ENCODE measurements at places on chromosomes 12 and 14.

GRCh38 chr14:96588410-96589257 is 86.5 kb downstream of the PAPOLA start:
- no peak for DNase-seq

GRCh38 chr12:69410571-69410970 is 51.0 kb downstream of the YEATS4 start:
- no peak for DNase-seq

DNA sequence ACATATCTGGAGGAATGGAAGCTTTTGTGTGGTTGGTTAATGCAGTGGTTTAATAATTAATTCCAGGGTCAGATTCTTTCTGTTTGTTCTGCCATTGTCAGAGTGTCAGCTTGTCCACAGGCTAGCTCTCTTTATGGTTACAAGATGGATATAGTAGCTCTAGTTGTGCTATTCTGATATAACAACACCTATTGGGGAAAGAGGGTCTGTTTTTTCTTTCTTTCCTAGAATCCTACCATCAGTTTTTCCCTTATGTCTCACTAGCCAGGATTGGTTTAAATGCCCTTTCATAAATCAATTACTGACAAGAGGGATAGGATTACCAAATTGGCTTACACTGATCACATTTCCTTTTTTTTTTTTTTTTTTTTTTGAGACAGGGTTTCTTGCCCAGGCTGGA is 27.8 kb downstream of the CNOT2 start:
- DNase-seq: no peak

- no peak for DNase-seq
These were observed 3.2 kb downstream of the RABGGTA start for GRCh38 chr14:24268225-24268624.

DNA sequence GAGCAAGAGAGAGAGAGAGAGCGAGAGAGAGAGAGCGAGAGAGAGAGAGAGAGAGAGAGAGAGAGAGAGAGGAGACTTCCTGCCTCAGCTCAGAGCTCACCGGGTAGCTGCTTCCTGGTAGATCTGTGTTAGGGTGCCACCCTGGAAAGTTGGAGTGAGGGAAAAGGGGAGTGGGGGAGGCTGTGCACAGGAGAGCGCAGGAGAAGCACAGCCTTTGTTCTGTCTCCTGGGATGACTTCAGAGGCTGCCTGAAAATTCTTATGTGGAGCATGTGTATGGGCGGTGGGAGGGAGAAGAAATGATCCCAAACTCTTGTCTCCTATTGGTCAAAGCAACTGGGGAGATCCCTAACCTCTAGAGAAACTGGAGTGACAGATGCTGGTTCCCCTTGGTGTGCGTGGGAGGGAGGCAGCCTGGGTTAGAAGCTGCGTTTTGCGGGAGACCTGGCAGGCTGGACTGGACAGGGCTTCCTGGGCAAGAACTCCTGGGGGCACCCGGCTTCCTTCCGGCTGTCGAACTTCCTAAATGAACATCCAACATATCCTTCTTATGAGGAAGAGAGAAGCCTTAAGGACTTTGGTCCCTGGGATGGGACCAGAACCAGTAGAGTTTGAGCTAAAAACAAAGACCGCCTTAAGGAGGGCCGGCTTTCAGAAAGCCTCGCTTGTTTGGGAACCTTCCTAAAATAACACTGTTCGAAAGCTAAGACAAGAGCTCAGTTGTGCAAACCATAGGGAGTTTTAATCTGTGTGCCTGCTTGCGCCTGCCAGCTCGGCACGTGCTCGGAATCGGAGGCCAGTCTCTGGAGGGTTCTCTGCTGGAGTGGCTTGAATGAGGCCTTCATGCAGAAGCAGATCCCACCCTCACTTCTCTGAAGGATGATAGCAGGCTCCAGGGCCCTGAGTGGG is 30.4 kb upstream of the BEGAIN start:
- DNase-seq: no peak

DNA sequence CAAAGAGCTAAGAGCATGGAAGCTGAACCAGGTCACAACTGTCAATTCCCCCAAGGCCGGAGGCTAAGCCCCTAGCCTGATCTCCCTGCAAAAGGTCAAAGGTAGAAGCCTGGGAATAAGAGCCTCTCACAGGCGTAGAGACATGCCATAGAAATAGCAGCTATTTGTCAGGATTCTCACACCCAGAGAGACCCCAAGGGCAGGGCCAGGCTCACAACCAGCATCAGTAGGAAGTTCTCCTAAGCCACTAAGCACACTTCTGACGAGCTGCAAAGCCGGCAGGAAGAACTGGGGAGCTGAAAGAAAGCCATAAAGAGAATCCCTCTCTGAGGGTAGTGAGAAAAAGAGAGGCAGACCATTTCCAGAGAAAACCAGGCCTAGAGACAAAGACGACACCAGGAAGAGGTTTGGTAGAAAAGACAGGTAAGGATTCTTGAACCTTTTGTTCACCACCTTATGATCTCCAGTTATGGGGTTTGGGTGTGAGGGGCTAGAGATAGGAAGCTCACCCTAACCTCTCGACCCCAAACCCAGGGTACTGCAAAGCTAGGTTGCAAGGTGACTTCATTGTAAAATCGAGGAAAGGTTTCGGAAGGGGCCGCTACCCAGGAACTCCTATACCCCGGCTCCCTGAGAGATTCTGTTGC is 1.0 kb downstream of the SMARCC2 start:
- DNase-seq: no peak

- DNase-seq: no peak
These were observed 13.3 kb downstream of the GLIPR1L2 start for GRCh38 chr12:75404231-75404630.

DNA sequence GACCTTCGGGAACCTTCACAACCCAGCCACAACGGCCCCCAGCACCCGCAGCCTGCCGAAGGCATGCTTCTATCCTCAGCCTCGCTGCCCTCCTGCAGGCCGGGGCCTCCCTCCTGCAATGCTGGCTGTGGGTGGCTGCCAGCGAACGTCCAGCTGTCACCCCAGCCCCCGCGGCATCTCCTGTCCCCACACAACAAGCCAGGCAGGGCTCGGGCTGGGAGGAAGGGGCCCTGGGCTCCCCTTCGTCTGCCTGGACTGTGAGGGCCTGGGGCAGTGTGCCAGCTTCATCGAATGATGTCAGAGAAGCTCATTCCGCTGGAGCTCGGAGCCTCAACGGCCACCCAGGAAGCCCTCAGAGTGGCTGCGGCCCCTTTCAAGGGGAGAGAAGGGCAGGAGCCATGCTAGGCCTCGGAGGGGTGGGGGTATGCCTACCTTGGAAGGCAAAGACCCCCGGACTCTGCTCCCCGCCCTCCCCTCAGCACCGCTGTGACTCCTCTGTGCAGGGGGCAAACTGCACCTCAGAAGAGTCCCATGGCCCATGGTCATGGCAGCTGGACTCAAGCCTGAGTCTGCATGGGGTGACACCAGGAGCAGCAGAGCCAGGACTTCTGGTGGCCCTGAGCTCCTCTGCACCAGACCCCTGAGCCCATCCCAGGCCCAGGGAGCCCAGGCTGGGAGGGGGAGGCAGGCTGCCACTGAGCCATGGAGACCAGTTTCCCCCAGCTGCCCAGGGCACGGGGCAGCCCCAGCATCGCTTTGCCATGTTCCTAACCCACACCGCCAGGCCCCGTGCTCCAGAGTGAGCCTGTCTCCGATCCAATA is 24.7 kb upstream of the C14orf180 start:
- DNase-seq: no peak

DNA sequence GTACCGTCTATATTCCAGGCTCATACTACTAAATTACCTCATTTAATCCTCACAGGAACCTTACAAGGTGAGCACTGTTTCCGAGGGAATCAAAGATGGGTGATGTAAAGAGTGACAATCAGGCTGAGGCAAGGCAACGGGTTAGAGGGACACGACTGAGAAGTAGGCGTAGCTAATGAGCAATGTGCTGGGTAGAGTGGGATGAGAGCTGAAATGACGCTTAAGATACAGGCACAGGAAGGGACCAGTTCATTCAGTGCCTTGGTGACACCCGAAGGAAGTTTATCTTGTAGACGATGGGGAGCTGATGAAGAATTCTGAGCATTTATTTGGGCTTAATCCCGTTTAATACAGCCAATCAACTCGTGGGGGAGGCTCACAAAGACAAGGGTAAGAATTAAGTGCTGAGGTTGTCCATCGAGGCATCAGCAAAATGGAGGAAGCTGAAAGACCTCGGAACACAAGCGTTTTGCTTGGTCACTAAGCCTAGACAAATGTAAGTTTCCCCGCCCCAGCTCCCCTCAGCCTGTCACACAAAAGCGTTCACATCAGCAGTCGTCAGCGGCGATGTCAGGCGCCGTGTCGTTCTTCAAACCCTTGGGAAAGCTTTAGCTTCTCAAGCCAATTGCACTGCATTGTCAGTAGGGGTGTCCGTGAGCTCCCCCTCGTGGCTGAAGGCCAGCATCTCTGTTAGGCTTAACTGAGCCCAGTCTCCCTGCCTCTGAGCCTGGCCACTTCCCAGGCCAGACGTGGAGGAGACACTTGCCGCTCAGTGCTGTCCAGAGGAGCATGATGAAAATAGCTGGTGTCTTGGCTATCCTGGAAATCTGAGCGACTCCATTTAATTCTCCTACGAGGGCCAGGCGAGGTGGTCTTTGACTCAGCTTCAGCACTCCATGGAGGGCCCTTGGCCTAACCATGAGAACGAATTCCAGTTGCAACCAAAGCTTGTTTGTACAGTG is 288.5 kb upstream of the G2E3 start:
- peak; percentile 35 for DNase-seq

DNA sequence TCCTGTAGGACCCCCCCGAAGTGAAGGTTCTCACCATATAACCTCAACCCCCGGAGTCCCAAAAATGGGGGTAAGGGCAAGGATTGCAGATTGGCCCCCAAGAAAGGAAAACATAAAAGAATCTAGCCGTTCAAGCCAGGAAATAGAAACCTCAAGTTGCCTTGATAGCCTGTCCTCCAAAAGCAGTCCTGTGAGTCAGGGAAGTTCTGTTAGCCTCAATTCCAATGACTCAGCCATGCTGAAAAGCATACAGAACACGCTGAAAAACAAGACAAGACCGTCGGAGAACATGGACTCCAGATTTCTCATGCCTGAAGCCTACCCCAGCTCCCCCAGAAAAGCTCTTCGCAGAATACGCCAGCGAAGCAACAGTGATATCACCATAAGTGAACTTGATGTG is 344.2 kb upstream of the RGS6 start:
- DNase-seq: no peak

DNA sequence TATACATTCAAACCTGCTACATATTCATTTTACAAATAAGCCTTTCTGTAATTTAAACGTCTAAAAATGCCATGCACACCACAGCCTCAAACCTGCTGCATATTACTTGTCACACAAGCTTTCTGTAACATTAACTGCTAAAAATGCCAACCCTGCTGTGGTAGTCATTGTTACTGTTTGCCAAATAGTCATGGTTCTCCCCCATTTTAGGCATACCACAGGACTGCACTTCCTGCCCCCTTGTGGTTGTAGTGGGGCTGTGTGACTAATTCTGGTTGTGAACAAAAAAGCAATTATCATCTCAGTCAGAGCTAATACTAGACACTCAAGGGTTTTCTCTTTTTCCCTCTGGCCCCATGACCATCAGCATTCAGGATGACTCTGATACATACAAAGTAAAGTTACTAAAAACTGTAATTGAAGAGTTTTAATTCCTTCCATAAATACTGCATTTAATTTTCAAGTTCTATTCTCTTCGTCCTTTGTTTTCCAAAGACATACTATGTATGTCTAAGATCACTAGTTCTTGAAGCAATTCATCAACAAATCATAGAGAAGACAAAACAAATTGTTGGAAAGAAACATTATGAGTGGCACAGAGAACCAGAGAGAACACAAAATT is 5.7 kb upstream of the SLC35F4 start:
- DNase-seq: peak; percentile 3

DNA sequence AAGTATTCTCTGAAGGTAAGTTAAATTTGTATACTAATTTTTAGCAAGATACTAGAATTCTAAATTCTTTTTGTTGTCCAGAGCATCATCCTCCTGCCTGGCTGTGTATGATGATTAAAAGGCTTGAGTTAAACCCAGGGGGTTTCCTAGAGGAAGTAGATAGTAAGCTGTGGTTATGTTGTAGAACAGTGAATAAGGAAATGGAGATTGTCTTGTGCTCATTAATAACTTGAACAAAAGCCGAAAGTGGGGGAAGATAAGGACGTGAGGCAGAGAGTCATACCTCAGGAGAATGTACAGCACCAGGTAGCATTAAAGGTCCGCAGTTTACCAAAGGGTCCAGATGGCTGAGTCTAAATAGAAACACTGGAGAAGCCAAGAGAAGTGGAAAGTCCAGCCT is 42.0 kb downstream of the CKB start:
- no peak for DNase-seq

DNA sequence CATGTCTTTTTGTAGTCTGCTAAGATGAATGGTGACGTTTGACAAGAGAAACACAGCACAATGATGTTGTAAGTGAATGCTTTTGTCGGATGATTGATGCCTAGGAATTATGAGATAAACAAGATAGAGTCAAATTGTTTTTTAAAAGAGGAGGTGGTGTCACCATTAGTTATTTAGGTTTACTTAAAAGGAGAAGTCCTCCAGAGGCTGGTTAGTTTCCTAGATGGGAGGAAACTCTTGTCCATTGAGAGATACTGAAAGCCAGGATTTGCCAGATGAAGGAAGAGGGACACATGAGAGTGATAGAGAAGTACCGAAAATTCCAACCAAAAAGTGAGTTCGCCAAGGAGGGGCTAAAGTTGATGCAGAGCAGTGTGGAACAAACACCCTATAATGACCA is at the start of gene OR10G2:
OR10G2 (minus strand) TSS at position 101 of the 400 bp plus-strand sequence; CDS start at position 3, 98 bp downstream.
- DNase-seq: no peak

DNA sequence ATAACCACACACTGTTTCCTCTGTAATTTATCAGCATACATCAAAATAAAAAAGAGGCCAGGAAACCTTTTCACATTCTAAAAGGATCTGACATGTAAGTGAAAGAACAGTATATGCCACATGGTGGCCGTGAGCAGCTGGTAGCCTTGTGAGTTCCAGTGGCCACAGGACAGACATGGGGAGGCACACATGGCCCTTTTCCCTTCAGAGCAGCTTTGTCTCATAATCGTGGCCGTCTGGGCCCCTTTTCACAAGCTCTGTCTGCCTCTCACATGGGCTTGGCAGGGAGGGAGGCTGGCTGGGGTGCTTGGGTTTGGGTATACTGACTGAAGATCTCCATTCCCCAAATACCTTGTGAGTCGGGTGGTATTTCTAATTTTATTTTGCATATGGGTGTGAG is 1.5 kb upstream of the ZDHHC22 start:
- DNase-seq: no peak

DNA sequence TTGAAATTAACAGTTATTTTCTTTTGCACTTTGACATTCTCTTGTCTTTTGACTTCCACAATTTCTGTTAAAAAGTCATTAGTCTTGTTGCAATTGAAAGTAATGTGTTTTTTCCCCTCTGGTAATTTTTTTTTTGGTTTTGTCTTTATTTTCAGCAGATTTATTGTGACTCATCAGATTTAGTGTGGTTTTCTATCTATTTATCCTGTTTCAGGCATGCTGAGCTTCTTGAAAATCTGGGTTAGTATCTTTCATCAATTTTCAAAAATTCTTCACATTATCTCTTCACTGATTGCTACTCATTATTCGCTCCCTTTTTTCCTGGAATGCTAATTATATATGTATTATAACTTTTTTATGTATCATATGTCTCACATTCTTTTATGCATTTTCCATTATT is 15.3 kb upstream of the NTF3 start:
- no peak for DNase-seq

- DNase-seq: no peak
These were observed 315.7 kb downstream of the SLC16A7 start for GRCh38 chr12:59911516-59911915.
